Stimulated activated naive B cell treated with anti-CD40 and anti-IgM and Interleukin-4, amounts not matched to agents 10 μg/mL and 1 μg/mL and 100 μg/mL, for 72 hours (primary cell): ENCODE measurements at places on chromosomes 5 and 9.

DNA sequence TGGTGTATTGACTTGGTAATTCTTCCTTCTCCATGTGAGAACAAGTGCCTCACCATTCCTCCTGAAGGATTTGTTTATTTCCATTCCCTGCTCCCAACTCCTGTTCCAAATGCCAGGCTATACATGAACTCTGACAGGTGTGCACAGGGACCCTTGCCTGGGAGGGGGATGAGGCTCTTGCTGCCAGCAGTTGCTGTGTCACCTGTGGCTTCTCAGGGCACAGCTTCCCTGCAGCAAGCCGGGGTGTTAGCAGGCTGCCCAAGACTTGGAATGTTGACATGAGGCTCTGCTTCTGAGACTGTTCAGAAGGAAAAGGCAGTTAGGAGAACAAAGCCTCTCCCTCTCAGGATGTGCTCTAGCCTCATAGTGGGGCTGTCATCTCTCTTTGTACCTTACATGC, 131.3 kb downstream of the DOCK2 start:
- no peak for DNase-seq

DNA sequence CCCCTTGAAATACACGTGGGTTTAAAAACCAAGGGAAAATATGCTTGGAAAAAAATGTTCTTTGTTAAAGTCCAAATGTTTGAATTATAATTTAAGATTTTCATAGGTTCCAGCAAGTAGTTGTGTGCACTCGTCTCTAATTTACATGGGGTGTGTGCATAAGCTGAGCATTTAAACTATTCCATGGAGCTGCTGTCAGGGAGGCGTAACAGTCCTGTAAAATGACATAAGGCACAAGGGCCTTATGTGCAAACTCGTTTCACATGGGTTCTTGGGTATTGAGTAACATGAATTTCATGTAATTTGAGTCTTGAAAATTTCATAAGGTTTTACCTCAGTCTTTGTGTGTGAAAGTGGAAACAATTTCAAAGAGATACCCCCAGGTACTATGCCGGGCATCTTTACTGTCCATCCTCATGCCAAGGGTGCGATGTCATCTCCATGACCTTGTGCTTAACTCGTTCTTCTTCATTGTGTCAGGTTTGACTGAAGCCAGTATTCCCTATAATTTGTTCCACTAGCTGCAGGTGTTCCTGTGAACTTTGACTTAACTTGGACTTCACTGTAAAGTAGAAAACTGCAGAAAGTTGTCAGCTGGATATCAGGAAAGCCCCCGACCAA, 359.3 kb downstream of the SH3GL2 start:
- DNase-seq, result no peak

DNA sequence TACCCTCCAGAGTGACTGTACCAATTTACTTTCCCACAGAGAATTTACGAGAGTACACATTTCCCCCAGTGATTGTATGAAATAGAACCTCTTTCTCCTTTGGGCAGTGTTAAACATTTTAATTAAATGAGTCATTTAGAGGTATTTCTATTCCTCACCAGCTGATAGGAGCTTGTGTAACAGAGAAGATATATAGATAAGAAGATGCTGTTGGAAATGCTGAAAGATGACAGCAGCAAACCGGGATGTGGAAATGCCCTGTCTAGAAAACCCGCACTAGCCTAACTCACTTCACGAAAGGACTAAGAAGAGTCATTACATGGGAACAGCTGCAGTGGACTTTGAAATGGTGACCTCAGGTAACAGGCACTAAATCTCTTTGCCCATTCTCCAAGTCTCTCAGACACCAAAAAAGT, 68.3 kb downstream of the LPAR1 start:
- no peak for DNase-seq

GRCh38 chr5:7882926-7883325, 14.0 kb downstream of the MTRR start:
- no peak for DNase-seq

GRCh38 chr9:13878241-13878711, 435.7 kb downstream of the NFIB start:
- no peak for DNase-seq

DNA sequence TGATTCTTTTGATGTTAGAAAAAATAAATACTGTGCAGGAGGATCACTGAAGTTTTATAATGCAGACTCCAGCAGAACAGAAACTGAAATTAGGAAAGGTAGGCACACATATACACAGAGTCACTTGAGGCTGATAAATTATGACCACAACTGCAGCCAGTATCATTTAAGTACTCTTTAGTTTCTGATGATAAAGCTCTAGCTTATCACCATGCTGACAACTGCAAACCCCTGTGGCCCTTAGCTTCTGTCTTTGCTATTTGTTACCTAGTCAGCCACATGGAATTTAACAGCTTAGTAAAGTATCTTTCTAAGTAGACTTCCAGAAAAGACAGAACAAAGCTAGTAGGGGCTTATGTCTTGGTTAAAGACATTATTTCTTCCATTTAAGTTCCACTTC, 734.8 kb upstream of the CDH6 start:
- no peak for DNase-seq

DNA sequence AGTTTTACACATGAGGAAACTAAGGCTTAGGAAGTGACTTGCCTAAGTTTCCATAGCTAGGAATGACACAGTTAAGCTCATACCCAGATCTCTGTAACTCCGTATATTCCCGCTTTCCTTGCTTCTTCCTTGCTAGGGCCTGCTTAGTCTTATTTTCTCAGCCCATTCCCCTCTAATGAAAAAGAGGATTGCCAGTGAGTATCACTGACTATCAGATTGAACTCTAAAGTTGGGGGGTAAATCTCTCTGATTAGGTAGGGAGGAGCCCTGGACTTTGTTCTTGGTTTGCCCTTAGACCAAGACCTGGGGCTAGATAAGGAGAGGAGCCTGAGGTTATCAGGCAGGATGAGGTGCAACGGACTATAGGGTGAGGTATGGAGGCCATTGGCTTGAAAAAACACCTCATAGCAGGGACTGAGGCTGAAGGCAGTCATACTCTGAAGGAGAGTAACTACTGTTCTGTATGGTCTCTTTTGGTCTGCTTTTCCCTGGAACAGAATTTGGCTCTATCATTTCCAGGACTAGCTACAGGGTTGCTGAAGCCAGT, 2.5 kb downstream of the TRIM32 start:
- no peak for DNase-seq

DNA sequence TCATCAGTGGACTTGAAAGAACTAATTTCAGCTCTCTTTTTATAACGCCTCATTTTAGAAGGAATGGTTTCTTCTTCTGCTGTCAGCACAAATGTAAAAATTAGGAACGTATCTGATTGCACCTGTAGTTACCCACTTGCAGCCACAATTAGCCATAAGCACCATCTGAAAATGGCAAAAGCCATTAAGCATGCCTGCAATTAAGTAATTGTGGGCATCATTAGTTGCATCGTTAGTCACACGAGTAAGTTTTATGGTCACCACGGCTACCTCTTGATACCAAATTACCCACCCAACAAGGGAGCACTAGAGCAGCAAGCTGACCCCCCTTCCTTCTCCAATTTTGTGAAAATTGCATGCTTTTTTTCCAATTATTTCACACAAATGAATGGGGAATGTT, 25.8 kb upstream of the SLC44A1 start:
- DNase-seq, result no peak

DNA sequence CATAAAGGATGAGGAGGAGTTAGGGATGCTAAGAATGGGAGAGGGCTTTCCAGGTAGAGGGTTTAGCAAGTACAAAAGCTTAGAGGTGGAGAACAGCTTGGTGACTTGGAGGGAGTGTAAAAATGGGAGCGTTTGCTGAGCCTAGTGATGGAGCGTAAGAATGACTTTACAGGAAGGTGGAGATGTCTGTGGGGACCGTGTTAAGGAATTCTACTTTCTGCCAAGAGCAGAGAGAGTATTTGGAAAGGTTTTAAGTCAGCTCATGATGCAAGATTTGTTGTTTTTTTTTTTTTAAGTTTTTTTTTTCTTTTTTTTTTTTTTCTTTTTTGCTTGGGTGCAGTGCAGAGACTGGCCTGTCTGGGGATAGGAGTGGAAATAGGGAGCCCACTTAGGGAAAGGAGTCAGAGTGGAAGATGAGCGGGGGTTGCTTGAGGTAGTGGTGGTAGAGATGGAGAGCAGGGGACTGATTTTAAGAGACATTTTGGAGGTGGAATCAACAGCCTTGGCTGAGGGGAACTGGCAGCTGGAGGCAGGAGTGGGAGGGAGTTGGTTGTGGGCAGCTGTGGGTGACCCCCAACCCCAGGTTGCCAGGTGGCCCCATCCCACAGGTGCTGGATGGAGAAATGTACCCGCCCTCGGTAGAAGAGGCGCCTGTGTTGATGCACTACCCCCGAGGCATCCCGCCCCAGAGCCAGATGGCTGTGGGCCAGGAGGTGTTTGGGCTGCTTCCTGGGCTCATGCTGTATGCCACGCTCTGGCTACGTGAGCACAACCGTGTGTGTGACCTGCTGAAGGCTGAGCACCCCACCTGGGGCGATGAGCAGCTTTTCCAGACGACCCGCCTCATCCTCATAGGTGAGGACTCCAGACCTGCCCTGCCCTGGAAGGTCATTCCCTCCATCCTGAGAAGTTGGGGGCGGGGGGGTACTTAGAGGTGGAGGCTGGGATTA, 12.4 kb downstream of the PTGS1 start:
- no peak for DNase-seq

DNA sequence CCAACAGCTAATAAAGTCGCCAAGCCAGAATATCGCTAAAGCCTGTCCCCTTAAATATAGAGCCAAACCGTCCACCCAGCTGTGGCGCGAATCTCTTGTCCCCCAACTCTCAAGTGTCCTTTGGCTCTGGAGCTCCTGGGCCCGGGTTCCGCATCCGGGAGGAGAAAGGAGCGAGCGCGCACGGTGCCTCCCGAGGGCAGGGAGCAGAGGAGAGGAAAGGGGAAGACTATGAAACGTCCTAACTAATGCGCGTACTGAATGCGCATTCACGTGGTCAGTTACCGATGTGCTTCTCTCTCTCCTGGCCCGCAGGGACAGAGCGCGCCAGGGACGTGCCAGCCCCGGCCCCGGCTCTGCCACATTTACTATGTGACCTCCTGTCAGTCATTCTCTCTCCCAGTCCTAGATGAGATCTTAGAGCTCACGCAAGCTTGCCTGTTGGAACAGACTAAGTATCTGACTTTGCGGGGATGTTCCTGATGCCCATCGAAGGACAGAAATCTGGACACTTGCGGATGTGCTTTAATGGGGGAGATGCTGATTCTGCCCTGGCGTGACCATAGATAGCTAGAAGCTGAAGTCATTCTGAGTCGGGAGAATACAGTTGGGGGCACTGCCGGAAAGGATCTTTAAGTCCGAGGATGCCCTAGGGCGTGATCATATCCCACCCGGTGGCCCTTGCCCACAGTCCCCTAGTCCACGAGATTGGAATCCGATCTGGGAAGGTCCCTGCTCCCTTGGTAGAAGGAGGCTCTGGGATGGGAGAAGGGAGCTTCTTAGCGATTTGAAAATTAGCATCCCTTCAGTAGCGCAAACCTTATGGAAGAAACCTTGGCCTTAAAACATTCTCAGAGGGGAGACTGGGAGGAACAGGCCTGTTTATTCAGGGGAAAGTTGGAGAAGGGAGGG, 5.7 kb upstream of the EBF1 start:
- DNase-seq, result no peak

DNA sequence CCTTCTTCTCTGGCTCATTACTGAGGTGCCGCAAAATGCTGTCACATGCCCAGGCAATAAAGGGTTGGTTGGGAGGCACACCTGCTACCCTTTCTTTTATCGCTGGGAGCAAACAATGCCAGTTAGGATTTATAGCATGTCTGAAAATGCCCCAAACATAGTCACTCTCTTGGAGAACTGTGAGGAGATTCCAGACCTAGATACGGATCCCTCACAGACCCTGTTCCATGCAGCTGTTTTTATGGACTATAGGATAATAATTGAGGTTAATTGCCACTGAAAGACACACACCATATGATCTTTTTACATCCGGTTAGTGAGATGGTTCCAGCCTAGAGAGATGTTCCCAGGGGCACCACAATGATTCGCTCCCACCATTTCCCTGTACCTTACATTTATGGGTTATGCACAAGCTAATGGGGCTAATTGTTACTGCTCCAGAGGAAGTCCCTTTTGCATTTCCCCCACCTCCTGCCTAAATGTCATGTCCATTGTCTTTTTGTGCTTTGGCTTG, 318.1 kb downstream of the PIK3R1 start:
- no peak for DNase-seq

- DNase-seq, result no peak
Measured at GRCh38 chr9:127905004-127905728, 5.8 kb upstream of the ST6GALNAC6 start.

GRCh38 chr9:96175001-96175400, 127.0 kb downstream of the HSD17B3 start:
- DNase-seq, result no peak

GRCh38 chr5:53378590-53379247, 101.7 kb upstream of the FST start:
- DNase-seq, result no peak

DNA sequence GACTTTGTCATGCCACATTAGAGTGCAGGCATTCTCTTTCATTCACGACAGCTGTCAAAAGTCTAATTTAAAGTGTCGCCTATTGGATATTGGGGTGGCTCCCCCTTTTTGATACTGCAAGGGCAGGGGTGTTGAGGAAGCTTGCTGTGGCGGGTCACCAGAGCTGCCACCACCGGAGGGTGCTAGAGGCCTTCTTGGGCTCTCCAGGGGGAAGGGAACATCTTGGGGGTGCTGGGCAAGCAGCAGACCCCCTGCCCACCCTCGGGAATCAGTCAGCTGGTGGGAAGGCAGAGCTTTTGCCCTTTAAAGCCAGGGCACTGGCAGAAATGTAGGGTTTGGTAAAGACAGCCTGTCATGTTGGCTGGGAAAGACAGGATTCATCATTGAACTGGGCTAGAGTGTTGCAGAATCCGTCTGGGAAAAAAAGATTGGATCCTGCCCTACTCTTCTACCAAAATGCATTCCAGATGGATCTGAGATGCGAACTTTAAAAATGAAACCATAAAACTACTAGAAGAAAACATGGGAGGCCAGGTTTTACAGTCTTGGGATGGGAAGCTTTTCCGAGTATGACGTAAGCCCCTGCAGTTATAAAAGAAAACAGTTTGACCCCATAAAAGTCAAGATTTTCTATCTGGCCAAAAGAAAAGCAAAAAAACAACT, 22.3 kb downstream of the COL5A1 start:
- no peak for DNase-seq

GRCh38 chr5:177025101-177025601, 2.7 kb downstream of the ZNF346 start:
- no peak for DNase-seq

GRCh38 chr9:36037549-36038122, 923 bp downstream of the RECK start:
- DNase-seq, result no peak

- no peak for DNase-seq
Measured at GRCh38 chr5:62572918-62573514, 5.6 kb upstream of the LRRC70 start.
